Cardiac septum (tissue), 1 donor: ENCODE measurements at places on chromosomes 3 and 15.

GRCh38 chr15:53196242-53196641 is 406.1 kb upstream of the ONECUT1 start:
- no peak for DNase-seq

- DNase-seq = no peak
These were observed 3.7 kb upstream of the PLA2G4F start for GRCh38 chr15:42160136-42160535.

DNA sequence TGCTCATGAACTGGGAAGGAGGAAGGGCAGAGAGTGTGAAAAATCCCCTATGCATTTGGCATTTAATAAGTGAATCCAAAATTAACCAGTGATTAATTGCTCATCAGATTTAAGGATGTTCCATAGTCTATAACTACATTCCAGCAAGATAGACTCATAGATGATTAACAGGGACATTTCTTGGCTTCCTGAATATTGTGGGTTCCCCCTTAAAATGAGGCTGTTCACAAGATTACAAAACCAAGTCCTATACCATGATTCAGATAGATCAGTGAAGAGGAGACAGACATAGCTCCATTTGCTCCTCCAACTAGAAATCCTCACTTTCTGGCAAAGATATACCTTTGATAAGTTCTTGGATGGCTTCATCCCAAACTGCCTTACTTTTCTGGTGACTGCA is 15.4 kb downstream of the RASGRP1 start:
- DNase-seq = no peak

GRCh38 chr15:60858511-60859070 is 370.5 kb downstream of the RORA start:
- no peak for DNase-seq

- DNase-seq = no peak
These were observed 263.6 kb upstream of the GADL1 start for GRCh38 chr3:31157893-31158620.

DNA sequence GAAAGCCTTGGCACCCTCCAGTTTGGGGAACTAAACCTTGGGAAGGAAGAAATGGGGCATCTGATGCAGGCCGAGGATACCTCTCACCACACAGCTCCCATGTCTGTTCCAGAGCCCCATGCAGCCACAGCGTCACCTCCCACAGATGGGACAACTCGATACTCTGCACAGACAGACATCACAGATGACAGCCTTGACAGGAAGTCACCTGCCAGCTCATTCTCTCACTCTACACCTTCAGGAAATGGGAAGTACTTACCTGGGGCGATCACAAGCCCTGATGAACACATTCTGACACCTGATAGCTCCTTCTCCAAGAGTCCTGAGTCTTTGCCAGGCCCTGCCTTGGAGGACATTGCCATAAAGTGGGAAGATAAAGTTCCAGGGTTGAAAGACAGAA is 7.7 kb downstream of the MAP1A start:
- DNase-seq = no peak
